ENCODE measurements at places on chromosomes 13 and 19.

DNA sequence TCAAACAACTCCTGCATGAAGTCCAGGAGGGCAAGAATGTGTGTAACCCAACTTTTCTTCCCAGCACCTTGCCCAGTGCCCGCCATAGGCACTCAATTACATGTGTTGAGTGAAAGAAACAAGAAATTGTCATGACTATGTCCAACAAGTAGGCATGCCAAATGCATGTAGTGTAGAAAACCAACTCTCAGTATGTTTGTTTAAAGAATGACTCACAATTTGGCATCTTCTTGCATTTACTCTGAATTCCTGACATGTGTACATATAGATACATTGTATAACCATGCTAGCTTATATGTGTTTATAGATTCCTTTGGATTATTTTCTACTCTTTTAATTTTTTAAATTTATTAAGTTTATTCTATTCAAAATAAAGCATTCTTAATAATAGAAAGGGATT, 305.0 kb downstream of the EFNB2 start:
- DNase-seq = no peak

- no peak for DNase-seq
Observed at GRCh38 chr19:32651729-32652140, 23.2 kb downstream of the ANKRD27 start.

GRCh38 chr13:76466043-76466442, 420.2 kb downstream of the KCTD12 start:
- no peak for DNase-seq

GRCh38 chr19:4075373-4075772, 8.7 kb upstream of the ZBTB7A start:
- no peak for DNase-seq

DNA sequence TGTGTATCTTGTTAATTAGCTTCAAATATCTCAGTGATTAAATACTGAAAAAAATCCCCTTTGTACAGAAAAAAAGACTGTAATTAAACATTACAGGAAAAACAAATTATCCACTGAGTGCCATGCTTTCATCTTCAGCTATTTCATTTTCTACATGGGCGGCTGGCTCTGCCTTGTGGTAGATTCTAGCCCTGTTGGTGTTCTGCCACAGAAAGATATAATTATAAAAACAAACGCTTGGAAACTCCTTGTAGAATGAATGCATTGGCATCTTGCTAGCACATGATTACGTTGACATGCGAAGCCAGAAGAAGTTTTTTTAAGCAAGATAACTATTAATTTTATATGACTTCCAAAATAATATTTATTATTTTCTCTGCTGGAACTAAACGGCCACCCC, 496.8 kb downstream of the MYO16 start:
- DNase-seq = no peak

DNA sequence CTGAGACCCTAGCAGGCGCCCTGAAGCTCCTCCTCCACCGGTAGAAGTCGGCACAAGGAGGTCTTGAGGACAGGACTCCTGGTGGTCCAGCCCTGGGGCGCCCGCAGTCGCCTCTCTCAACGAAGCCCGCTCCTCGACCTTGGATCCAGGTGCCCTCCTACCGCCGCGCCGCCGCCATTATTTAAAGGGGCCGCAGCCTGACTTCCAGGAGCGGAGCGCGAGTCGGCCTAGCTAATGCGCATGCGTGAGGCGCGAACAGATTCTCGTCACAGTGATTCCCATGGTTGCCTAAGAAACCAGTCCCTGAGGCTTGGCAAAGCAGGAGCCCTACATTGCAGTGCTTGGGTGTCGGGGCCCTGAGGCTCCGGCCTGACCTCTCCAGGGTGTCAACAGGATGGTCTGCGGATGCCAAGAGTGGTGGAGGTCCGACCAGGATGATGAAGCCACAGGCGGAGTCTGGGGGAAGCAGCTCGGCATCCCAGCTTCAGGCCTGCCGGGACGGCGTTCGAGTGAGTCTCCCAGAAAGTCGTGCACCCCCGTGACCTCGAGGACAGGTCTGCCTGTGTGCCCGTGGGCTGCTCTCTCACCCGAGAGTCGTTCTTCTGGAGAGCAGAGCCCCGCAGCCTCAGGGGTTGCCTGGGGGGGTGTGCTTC, 66.0 kb upstream of the ZNF420 start:
- no peak for DNase-seq

GRCh38 chr13:108200781-108201398, 14.4 kb downstream of the LIG4 start:
- no peak for DNase-seq

DNA sequence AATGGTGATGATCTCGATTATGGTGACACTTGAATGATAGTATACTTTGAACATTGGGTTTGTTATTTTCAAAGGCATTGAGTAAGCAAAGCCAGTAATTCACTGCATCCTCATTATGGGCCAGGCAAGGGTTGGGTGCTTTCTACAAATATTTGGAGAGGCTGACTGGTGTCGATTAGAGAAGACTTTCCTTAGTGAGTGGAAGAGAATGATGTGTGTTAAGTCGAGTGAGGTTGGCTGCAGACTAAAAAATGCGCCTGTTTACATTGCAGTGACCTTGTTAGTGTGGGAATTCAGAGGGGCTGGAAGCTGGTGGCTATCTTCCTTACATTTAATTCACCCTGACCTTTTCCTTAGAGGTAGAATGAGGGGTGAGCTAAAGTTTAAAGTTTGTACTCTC, 22.4 kb upstream of the RNF113B start:
- no peak for DNase-seq

DNA sequence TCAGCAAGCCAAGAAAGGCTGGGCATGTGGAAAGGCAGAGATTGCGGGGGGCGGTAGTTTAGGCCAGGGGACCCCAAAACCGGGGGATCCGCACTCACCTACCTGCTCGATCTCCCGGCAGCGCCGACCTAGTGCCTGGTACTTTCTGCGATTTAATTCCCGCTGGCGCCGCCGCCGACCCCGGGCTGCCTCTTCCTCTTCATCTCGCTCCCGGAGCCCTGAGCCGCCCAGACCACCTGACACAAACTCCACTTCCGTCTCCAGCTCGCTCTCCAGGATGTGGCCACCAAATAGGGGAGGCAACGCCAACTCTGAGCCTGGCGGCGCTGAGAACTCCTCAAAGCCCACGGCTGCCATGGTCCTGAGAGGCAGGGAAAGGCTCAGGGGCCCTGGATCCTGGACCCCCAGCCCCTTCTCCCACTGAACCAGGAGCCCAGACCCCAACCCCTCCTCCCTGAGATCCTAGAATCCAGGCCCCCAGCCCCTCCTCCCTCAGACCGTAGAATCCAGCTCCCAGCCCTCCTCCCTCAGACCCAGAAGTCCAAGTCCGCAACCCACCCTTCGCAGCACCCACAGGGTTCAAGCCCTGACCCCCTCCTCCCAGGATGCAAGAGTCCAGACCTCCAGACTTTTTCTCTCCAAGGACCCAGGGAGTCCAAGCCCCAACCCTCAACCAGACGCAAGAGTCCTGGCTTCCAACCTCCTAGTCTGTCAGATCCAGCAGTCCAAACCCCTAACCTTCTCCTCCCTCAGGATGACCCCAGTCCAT, 933 bp downstream of the TFPT start:
- DNase-seq = peak; percentile 74

- DNase-seq = no peak
Observed at GRCh38 chr19:2113439-2114211, 16.9 kb downstream of the IZUMO4 start.

GRCh38 chr13:94412870-94413597, 66.4 kb downstream of the DCT start:
- no peak for DNase-seq

GRCh38 chr13:98719527-98720250, 32.8 kb downstream of the SLC15A1 start:
- no peak for DNase-seq

DNA sequence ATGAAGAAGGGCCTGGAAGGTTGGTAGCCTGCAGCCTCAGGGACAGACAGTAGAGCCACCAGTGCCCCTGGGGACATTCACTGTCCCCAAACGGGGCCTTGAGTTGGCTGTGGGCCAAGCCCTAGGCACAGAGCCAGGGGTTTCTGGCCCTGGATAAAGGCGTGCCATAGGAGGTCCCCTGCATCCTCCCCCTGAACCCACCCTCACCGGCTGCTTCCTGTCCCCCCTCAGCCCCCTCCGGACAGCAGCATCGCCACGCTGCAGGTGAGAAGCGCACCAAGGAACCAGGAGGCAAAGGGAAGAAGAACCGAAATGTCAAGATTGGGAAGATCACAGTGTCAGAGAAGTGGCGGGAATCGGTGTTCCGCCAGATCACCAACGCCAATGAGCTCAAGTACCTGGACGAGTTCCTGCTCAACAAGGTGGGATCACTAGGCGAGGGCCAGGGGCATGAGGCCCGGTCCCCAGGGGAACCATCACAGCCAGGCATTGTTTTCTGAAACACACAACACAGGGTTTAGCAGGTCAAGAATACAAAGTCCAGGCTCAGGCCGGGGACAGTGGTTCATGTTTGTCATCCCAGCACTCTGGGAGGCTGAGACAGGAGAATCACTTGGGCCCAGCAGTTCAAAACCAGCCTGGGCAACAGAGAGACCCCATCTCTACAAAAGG, 14.6 kb upstream of the USE1 start:
- no peak for DNase-seq

DNA sequence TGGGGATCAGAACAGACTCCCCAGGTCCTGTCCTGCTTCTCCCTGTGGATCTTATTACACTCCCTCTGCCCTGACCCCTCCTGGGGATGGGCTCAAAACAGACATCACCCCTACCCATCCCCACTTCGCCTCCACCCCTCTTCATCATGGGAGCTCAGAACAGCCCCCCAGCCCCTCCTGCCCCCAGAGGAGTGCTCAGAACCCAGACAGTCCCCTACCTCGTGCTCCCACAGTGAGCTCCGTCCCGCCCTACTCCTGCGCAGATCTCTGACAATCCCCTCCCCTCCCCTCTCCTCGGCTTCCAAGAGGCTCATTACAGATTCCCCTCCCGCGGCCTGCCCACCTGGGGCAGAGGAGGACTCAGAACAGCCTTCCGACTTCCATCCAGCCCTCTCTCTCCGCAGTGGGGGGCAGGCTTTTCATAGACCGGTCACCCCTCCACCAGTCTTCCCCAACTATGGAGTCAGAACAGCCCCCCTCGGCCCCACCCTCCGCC, 6.1 kb downstream of the NXNL1 start:
- no peak for DNase-seq

DNA sequence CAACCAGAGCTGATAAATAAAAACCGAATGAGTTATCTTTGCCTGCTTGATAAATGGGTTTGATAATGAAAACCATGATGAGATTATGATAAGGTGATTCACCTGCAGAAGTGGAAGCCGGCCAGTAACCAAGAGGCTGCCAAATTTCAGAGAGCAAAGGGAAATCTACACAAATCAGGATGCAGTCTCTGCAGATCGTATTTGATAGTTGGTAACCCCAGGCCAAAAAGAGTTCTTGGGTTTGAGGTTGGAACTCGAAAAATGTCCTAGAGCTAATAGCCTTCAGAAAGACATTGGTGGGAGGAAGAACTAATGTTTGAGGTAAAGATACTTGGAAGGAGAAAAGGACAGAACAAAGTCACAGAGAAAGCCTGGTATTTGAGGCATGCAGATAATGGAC, 9.6 kb upstream of the LATS2 start:
- DNase-seq = no peak

DNA sequence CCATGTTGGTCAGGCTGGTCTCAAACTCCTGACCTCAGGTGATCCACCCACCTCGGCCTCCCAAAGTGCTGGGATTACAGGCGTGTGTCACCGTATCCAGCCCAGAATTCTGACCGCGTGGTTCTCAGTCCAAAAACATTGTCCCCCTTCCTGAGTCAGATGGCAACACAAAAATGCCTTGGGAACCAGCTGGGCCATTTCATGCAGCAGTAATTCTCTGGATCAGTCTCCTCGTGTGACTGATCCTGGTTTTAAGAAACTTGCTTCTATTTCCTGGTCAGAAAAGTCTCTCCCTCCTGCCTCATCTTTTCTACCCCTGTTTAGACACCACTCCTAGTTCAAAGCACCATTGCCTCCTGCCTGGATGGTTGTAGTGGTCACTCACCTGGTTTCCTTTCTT, 60.9 kb upstream of the USP29 start:
- no peak for DNase-seq

DNA sequence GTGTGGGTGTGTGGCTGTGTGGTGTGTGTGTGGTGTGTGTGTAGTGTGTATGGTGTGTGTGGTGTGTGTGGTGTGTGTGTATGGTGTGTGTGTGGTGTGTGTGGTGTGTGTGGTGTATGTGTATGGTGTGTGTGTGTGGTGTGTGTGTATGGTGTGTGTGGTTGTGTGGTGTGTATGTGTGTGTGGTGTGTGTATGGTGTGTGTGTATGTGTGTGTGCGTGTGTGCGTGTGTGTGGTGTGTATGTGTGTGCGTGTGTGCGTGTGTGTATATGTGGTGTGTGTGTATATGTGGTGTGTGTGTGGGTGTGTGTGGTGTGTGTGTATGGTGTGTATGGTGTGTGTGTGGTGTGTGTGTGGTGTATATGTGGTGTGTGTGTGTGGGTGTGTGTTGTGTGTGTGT, 8.1 kb downstream of the SHISA7 start:
- DNase-seq = no peak

- DNase-seq = no peak
Observed at GRCh38 chr19:41398598-41398997, 980 bp downstream of the BCKDHA start.

GRCh38 chr13:52896827-52897659, 48.6 kb upstream of the PCDH8 start:
- DNase-seq = peak; percentile 7

- no peak for DNase-seq
Observed at GRCh38 chr13:93377196-93377595, 150.6 kb downstream of the GPC6 start.

GRCh38 chr19:16160943-16161560, 12.3 kb downstream of the CIB3 start:
- peak; percentile 17 for DNase-seq

GRCh38 chr13:45865414-45865813, 13.9 kb upstream of the SIAH3 start:
- no peak for DNase-seq

GRCh38 chr13:47672245-47673008, 328.6 kb downstream of the SUCLA2 start:
- DNase-seq = no peak

- DNase-seq = no peak
Observed at GRCh38 chr13:102856557-102856956, 10.7 kb downstream of the ERCC5 start.

GRCh38 chr13:45257638-45258333, 56.9 kb upstream of the KCTD4 start:
- no peak for DNase-seq

GRCh38 chr19:38975214-38975860, at the start of gene FBXO17:
Gene FBXO17, minus strand, starts transcription at chr19:38975742. Its CDS starts 25,423 bp downstream, at chr19:38950319.
- DNase-seq = no peak

- peak; percentile 27 for DNase-seq
Observed at GRCh38 chr19:41646589-41647204, 19.8 kb upstream of the CEACAM4 start.

GRCh38 chr13:41533266-41534052, 76.1 kb downstream of the RGCC start:
- DNase-seq = peak; percentile 4

- no peak for DNase-seq
Observed at GRCh38 chr13:22800526-22801401, 380.0 kb upstream of the SGCG start.

- DNase-seq = no peak
Observed at GRCh38 chr19:5804516-5805461, at the start of gene NRTN. Gene NRTN, plus strand, starts transcription at chr19:5805067. Its CDS starts 19,099 bp downstream, at chr19:5824166.
